NCI-H524 treated with DMSO at 0.1 percent for 48 hours (cell line): ENCODE measurements at places on chromosomes 12 and 14.
A peak's percentile ranks its signal among the peaks of the same experiment; 100 is the strongest.

GRCh38 chr14:89466484-89466883 is 49.5 kb upstream of the FOXN3 start:
- no peak for DNase-seq

DNA sequence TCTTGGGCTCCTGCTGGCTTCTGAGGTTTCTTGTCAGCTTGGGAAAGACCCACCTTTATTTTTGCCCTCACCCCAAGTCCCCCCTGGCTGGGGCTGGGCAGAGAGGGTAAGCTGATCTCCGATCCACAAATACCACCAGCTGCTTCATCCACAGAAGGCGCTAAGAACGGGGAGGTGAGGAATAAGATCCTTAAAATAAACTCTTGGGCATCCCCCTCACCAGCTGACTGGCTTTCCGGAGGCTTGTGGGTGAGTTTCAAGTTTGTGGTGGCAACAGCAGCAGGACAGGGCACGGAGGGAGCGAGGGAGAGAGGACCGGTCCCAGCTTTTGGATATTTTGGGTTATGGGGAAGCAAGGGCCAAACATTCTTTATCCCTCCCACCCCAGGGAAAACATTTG is 20.8 kb upstream of the HSPB8 start:
- DNase-seq, result peak; percentile 48

DNA sequence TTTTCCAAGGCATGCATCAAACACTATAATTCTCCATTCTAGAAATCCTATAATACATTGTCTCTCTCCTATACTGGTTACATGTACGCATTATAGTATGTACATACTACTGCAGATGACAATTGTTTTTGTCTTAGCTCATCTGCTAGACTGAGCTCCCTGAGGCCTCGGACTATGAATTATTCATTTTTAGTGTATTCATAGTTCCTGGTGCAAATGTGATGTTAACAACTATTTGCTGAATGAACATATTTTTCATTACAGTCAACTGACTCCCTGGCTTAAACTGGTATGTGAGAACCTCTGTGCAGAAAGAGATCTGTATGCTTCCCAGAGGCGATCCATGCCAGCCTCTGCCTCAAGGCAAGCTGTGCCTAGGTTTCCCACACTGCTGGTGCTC is 91.8 kb upstream of the PARP11 start:
- no peak for DNase-seq

DNA sequence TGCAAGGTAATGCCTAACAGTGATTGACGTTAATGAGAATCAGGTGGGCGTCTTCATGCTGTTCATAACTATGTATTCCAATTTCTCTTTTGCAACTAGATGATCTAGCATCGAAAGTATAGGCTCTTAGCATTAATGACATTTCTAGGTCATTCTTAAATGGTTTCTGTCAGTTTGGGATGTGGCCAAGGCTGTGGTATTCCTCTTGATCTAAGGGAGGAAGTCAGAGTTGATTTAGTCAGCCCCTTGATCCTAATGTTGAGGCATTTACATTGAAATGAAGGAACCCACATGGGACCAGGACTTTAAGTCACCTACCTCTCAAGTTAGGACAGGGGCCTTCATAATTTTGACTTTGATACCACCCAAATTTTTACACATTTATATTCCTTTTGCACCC is 448.1 kb downstream of the NPAS3 start:
- no peak for DNase-seq

DNA sequence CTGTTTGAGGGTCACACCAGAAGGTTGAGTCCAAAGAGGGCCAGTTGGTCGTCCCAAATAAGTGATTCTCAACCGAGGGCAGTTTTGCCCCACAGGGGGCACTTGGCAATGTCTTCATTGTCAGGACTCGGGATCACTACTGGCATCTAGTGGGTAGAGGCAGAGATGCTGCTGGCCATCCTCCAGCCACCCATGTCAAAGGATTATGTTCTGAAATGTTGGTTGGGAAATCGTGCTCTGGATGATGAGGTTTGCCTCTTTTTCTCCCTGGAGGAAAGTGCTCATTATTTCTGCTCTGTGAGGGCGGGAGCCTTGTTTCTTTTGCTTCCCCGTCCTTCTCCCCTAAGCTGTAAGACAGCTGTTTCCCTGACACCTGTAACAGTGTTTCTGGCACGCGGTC is 3.6 kb downstream of the ZNF839 start:
- DNase-seq, result peak; percentile 12

GRCh38 chr12:39393179-39393578 is 49.7 kb downstream of the KIF21A start:
- DNase-seq, result no peak

DNA sequence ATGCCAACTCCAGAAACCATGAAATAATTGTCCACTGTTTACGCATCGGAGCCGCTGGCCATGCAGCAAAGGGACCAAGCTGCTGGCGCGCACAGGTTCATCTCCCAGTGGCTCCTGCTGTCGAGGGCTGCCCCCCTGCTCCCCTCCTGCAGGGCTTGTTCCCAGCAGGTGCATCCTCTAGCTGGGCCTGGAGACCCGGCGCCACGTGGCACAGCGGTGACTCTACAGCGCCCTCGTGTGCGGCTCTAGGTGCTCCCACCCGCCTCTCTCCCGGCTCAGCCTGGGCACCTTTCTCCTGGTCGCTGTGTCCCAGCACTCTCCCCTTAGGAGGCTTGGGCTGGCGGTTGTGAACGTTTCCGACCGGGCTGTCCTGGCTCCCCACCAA is 37.5 kb upstream of the INF2 start:
- DNase-seq, result no peak

DNA sequence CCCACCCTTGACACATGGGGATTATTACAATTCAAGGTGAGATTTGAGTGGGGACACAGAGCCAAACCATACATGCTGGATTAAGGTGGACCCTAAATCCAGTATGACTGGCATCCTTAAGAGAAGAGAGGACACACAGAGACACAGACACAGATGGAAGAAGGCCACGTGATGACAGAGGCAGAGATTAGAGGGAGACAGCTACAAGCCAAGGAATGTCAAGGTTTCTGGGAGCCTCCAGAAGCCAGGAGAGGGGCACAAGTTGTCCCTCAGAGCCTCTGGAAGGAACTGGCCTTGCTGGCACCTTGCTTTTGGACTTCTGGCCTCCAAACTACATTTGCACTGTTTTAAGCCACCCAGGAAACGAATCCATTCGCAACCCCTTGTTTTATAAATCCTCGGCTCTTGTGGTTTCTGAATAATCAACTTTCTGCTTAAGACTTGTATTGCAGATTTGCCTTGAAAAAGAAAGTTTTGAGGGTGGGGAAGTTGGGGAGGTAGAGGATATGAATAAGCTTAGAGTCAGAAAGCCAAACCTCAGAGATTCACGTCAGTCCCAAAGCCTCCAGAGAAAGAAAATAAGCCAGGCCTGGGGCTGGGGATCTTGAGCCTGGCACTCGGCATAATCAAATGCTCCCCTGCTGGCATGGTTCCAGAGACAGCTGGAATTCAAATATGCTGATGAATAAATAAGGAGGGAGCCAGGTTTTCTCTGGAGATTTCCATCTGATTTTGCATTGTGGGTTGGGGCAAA is 224.2 kb upstream of the PWP1 start:
- no peak for DNase-seq

DNA sequence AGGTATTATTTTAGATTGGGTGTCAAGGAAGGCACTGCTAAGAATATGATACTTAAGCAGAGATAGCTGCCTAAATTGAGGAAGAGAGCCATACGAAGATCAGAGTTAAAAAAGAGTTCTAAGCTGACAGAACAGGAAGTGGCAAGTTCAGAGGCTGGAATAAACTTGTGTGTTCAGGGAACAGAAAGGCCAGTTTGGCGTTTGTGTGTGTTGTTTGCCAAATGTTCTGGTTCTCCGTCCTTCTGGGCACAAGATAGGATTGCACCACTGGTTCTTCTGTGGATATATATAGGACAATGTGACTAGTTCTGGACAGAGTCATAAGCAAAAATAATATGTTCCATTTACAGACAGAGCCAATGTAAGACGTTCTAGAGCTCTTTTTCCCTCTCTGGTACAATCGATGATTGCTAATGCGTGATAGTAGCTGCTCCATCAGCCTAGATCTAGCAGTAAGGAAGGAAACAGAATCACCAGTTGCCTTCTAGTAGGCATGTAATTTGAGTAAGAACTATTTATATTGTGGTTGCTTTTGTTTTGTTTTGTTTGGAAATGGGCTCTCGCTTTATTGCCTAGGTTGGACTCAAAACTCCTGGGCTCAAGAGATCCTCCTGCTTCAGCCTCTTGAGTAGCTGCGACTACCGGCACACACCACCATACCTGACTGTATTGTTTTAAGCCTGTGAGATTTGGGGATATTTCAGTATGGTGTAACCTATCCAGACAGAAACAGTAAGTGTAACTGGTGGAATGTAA is 7.4 kb downstream of the BBS10 start:
- DNase-seq, result no peak

DNA sequence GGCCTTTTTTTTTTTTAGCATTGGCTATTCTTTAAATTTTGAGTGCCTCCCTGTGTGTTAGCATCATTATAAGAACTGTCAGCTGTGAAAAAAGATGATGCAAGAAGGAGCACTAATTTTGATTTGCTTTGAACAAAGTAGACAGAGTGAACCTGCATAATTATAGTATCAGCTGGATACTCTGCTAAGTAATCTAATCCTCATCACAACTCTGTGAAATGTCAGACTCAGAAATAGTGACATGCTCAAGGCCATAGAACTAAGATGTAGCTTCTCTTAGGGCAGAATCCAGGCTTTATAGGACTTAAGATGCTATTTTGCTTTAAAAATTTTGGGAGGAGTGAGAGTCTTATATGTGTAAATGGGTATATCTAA is 31.9 kb downstream of the FBXO34 start:
- DNase-seq, result no peak

DNA sequence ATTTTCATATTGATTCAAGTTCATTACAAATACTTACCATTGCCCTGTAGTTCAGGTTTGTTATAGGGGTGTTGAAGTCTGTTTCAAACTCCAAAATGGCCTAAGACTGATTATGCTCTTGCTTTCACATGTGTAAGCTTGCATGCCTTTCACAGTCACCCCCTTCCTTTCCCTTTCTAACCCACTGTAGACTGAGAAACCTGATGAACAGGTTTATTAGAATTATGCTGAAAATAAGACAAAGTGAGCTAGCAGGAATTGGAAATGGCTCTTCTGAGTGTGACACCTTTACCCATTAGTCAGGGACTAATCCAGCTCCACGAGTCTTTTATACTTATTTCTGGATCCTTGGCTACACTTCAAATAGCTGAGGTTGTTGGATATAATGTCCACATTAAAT is 38.9 kb downstream of the FBXO33 start:
- DNase-seq, result no peak

DNA sequence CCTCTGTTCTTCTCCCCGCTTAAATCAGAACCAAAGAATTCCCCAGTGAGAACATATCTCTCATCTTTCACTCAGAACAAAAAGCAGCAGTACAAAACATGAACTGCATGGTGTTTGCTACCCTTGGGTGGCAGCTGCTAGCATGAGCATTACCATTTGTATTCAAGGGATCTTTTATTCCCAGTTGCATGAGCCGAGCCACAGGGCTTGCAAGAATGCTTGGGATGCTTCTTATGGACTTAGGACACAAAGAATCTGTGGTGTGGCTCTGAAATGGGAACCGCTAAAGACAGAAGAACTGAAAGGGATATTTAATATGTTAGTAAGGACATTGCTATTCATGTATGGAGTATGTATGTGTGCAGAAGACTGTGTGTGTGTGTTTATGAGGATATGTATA is 190.6 kb downstream of the TMX1 start:
- DNase-seq, result no peak

DNA sequence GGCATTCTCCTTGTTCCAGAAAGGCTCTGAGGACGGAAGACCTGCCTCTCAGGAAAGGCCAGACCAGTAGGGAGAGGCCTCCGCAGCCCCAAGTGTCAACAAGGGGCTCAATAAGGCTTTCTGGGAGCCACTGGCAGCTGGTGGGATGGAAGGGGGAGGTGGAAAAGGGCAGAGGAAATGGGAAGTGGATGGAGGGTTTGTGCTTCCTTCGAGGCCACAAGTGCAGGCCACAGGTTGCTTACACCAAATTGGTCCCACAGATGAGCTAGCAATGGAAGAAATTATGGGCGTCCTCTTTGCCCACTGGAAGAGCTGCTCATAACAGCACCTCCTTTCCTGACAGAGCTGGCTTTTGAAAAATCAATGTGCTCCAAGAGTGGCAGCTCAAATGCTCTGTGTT is 28.2 kb downstream of the P2RX4 start:
- no peak for DNase-seq

DNA sequence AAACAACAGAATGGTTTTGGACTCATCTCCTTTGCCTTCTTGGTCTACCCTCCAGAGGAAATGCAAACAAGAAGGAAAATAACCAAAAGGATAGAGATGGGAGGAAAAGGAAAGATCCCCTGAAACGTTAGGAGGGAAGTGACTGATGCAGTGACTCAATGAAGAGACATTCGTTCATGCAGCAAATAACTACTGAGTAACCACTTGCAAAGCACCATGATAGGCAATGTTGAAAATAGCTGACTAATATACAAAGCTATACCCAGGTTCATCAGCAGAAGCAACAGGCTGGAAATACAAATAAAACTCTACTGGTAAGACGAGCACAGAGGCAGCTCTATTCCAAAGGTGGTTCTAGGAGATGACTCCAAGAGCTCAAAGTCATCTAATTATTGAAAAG is 41.8 kb downstream of the R3HDM2 start:
- DNase-seq, result no peak

GRCh38 chr14:57833323-57833722 is 32.6 kb downstream of the SLC35F4 start:
- DNase-seq, result no peak

GRCh38 chr14:73168691-73169090 is 32.4 kb downstream of the PSEN1 start:
- DNase-seq, result no peak

DNA sequence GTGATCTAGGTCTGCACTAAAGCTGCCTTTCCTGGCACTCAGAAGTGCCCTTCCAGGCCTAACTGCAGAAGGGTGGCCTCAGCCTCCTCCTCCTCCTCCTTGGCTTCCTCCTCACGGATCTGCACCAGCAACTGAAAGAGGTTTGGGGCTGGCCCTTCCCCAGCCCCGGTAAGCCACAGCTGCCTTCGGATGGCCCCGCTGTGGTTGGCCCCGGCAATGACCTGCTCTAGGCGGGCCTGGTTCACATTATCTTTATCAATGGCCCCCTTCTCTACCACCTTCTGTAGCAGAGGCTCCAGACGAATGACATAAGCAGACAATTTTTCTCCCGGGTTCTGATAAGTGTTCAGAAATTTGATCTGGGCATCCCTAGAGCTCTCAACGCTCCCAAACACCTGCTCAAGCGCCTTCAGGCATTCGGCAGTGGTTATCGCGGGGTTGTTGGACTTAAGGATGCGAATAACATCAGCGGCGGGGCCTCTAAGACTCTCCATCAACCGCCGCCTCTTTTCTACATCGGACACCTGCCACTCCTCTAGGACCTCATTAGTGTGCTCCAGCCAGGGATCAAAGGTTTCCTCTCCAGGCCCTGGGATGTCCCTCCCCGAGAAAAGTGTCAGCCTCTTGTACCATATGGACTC is 1.5 kb downstream of the PNMA1 start:
- DNase-seq, result peak; percentile 97
